Bronchial smooth muscle cell (primary cell): ENCODE measurements at places on chromosomes 5 and 9. TPM values are rescaled to one million over a fixed set of nuclear protein-coding genes. Genes with fewer than 3 reads are reported as not detected.

Gene SYNPO
- total RNA-seq: 2.0 and 2.7 TPM in 2 replicates

Gene PAXX
- total RNA-seq: 5.8 and 8.5 TPM in 2 replicates

Gene EEIG1
- total RNA-seq: 7.1 and 14.7 TPM in 2 replicates

Gene MARCHF3
- 5.0 and 6.4 TPM in 2 replicates for total RNA-seq

Gene RAB24
- 30.1 and 33.1 TPM in 2 replicates for total RNA-seq

Gene TMEM232
- total RNA-seq: 6.3 and 14.7 TPM in 2 replicates

Gene WNT8A
- not detected in 2 replicates for total RNA-seq

Gene FRMPD1
- total RNA-seq: not detected in 2 replicates

Gene OR1Q1
- not detected in 2 replicates for total RNA-seq

Gene GABRA6
- total RNA-seq: not detected in 2 replicates

Gene XRCC4
- total RNA-seq: 3.0 and 6.5 TPM in 2 replicates

Gene AMBP
- 0.16 and 0.86 TPM in 2 replicates for total RNA-seq

Gene FSD1L
- total RNA-seq: 3.6 and 4.6 TPM in 2 replicates

Gene EFNA5
- 0.77 and 5.2 TPM in 2 replicates for total RNA-seq

Gene FOXD4L3
- not detected in 2 replicates for total RNA-seq

Gene OLFML2A
- 5.7 and 7.4 TPM in 2 replicates for total RNA-seq

Gene CDC25C
- total RNA-seq: 0.26 and 1.1 TPM in 2 replicates

Gene PLEKHG4B
- total RNA-seq: under 0.01 TPM in 2 replicates

Gene KCNV2
- not detected in 2 replicates for total RNA-seq

Gene PDE8B
- total RNA-seq: 0.09 TPM in 1 of 2 replicates, not detected in the other

Gene DNAJA1
- total RNA-seq: 124 and 135 TPM in 2 replicates

Gene TAS2R1
- total RNA-seq: not detected in 2 replicates

Gene MEIKIN
- not detected in 2 replicates for total RNA-seq

Gene GRIN3A
- total RNA-seq: not detected in 2 replicates

Gene PCDHGA4
- 1.1 and 4.7 TPM in 2 replicates for total RNA-seq

Gene PCDHB4
- 0.94 TPM in 1 of 2 replicates, not detected in the other for total RNA-seq

Gene NR4A3
- total RNA-seq: 0.32 and 0.43 TPM in 2 replicates

Gene BRD3OS
- total RNA-seq: 10.2 and 13.1 TPM in 2 replicates

Gene NOXA1
- 0.26 and 0.95 TPM in 2 replicates for total RNA-seq

Gene PCDHB15
- total RNA-seq: 0.32 and 0.60 TPM in 2 replicates

Gene GARNL3
- 0.63 and 3.3 TPM in 2 replicates for total RNA-seq

Gene TMC1
- under 0.01 and 0.26 TPM in 2 replicates for total RNA-seq

Gene NPR3
- total RNA-seq: 12.0 and 74.7 TPM in 2 replicates

Gene PCDHGB5
- total RNA-seq: 33.0 and 33.1 TPM in 2 replicates

Gene ZNF879
- 4.1 and 4.2 TPM in 2 replicates for total RNA-seq
